Activated T-helper 1 cell treated with anti-CD3 and anti-CD28 coated beads, Interleukin-12 subunit alpha, Interleukin-12 subunit beta, Interleukin-2, Interleukin-4 antibody, amounts not matched to agents 30 ng/mL and 10 ng/mL and 1 ng/mL, durations not matched to agents 14 hours and 24 hours and 36 hours (primary cell): ENCODE measurements at places on chromosomes 2 and 18.
A peak's percentile ranks its signal among the peaks of the same experiment; 100 is the strongest.

- DNase-seq, result no peak
- no peaks in the 10 kb centered on the region for H3K36me3 ChIP-seq
- H3K4me3 ChIP-seq, result no peak overlapping the region
- no peaks in the 10 kb centered on the region for H3K4me1 ChIP-seq
- no peak overlapping the region for H3K27ac ChIP-seq
Measured at GRCh38 chr2:144971786-144972335, 451.9 kb upstream of the ZEB2 start.

DNA sequence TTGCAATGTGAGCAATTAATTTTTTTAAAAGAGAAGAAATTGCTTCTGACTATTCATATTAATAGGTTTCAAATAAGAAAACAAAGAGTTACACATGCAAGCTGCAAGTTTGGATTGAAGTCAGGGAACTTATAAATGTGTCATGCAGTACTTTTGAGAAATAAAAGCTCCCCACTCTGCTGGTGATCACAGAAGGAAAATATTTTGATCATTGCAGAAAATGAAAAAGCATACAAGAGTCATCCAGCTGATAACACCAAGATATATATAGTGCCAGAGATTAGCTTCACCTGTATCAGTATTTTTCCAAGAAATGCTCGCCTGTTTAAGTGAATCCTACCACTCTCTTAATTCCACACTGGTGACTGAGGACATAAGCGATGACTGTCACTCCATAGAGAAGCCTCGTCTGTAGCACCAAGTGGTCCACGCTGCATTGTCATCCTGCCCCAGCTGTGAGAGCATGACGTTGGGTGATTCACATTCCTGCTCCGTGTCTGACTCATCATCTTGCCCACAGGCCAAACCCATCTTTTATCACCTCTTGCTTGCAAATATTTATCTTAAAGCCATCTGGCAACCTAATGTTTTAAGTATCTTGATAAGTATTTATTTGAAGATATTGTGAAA, 178.0 kb downstream of the ASXL3 start:
- H3K27ac ChIP-seq, result no peak overlapping the region
- no peaks in the 10 kb centered on the region for H3K27me3 ChIP-seq
- no peak for DNase-seq

DNA sequence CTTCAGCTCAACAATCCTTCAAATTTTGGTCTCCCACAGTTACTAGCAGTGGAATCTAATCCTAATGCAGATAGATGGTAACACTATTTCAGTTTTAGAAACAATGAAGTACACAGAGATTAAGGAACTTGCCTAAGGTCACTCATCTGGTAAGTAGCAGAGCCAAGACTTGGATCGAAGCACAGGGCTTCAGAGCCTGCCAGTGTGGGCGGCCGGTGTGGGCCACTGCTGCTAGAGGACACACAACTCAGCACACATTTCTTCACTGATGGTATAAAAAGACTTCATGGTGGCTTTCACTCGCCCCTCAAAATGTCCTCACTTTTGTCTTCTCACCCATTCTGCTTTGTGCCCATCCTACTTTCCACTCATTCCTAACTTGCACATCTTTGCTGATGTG, 11.1 kb downstream of the C2orf74 start:
- no peak overlapping the region for H3K27ac ChIP-seq
- H3K4me3 ChIP-seq, result no peak overlapping the region
- no peak for DNase-seq
- peaks cover 4% of the 10 kb centered on the region for H3K36me3 ChIP-seq
- peaks cover 10% of the 10 kb centered on the region for H3K27me3 ChIP-seq

DNA sequence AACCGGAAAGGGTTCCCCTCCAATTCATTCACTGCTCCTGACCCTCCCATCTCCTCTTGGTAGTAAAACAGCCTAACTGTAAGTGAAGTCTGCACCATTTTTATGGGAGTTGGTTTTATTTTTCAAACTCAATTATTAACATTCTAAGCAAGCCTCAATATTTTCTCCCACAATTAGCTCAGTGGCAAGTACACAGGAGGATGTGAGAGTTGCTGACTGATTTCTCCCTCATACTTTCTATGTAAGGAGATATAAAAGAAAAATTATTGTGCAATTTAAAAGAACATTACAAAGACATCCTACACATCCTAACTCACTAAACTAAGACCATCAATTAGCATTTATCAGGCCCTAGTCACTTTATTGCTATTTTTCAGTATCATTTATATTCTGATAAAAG, 73.9 kb downstream of the PIAS2 start:
- peaks cover 11% of the 10 kb centered on the region for H3K36me3 ChIP-seq
- no peaks in the 10 kb centered on the region for H3K27me3 ChIP-seq
- H3K4me3 ChIP-seq, result no peak overlapping the region

GRCh38 chr2:160680974-160681373, 187.4 kb upstream of the RBMS1 start:
- no peaks in the 10 kb centered on the region for H3K36me3 ChIP-seq
- no peak overlapping the region for H3K27ac ChIP-seq
- DNase-seq, result no peak

- no peak overlapping the region for H3K27ac ChIP-seq
- no peaks in the 10 kb centered on the region for H3K36me3 ChIP-seq
- H3K4me3 ChIP-seq, result no peak overlapping the region
- H3K27me3 ChIP-seq, result peaks cover 25% of the 10 kb centered on the region
- DNase-seq, result no peak
Measured at GRCh38 chr18:54316071-54316820, 41.4 kb downstream of the STARD6 start.

DNA sequence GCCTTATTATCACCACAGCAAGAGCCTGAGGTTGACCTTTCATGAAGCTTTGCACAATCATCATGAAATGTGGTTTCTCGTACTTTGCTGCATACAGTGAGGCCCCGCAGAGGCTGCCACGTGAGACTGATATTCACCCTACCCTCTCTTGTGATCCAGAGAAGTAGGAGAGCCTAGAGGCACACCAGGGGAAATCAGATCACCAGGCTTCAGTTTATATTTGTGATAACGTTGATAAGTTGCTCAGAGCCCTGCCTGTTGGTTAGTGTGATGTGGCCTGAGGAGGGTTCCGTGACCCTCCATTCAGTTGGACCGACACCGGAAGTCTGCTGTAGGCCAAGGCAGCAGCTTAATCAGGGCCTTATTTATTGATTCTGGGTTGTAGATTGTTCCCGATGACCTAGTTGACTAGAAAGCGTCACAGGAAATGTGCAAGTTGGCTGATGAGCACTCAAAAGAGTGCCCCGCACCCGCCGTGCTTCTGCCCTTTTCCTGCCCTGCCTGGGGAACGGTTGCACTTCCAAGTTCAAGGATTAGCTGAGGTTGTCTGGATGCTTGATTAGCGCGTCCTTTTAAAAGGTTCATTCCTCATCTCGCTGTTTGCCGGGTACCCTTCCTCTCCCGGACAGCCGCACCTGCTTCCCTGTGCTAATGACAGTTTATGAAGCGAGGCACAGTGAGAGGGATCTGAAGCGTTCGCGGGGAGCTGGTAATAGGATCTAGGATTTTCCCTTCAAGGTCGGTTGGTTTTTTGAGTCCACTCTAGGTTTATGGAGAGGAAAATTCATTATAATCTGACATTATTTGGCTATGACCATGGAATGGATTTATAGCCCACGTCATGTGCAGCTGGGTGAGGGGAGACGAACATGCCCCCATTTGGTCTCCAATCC, 146.4 kb downstream of the SH3RF3 start:
- peaks cover 5% of the 10 kb centered on the region for H3K27me3 ChIP-seq
- H3K36me3 ChIP-seq, result no peaks in the 10 kb centered on the region
- DNase-seq, result no peak
- no peak overlapping the region for H3K4me3 ChIP-seq

DNA sequence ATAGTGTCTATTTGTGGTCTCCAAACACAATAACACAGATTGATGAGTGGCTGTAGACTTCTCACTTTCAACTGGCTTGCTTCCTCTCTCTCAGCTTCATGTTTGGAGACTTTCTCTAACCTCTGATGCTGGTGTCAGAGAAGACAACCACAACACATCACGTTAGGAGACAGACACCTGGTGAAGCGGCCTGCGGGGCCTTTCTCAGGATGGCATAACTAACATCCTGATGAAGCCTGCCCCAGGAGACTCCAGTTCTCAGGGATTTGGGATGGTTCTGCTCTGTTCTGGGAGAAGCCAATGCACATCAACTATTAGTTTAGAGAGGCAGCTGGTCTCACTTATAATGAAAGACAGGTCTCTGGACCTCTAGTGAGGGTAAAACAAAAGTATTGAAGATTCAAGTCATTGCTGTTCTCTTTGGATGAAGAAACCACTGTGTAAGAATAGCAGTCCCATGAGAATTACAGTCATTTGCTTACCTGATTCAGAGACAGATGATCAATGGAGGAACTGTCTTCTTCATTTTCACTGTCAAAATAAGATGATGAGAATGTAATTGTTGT, 2.0 kb downstream of the IL1A start:
- peaks cover 12% of the 10 kb centered on the region for H3K27me3 ChIP-seq
- no peak for DNase-seq
- H3K36me3 ChIP-seq, result peaks cover 10% of the 10 kb centered on the region
- H3K27ac ChIP-seq, result no peak overlapping the region

DNA sequence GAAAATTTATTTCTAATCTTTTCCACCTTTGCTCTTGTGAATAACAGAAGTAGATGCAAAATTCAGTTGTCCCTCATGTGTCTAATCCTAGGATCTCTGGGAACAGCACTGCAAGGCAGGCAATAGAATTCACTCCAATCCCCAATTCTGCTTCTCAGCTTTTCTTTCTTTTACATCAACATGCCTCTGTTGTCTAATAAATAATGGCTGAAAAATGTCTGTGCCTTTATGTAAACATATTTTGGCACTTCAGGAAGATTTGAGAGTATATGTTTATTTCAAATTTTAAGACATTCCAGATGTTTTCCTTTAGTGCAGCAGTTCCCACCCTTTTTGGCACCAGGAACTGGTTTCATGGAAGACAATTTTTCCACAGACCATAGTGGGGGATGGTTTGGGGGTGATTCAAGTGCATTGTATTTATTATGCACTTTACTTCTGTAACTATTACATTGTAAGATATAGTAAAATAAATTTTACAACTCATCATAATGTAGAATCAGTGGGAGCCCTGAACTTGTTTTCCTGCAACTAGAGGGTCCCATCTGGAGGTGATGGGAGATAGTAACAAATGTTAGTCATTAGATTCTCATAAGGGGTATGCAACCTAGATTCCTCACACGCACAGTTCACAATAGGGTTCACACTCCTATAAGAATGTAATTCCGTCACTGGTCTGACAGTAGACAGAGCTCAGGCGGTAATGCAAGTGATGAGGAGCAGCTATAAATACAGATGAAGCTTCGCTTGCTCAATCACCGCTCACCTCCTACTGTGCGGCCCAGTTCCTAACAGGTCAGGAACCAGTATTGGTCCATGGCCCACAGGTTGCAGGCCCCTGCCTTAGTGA, 590.3 kb upstream of the CNTNAP5 start:
- H3K4me1 ChIP-seq, result no peaks in the 10 kb centered on the region
- H3K36me3 ChIP-seq, result no peaks in the 10 kb centered on the region
- no peak for DNase-seq
- H3K27me3 ChIP-seq, result no peaks in the 10 kb centered on the region

DNA sequence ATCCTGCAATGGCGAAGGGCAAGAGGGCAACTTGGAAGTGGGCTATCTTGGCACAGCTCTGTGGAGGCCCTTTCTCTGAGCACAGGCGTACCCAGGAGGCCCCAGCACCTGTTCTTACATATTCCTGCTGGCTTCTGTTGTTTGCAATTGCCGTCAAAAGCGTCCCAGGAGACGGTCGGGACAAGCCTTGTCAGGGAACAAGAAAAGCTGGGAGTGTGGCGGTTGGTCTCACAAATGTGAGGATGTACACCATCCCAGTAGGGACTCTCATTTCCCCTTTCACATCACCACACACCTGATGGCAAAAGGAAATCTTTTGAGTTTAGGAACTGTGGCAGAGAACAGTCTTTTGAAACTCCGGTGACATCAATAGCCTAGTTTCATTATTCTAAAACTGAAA, 94.7 kb upstream of the EFEMP1 start:
- no peak overlapping the region for H3K4me3 ChIP-seq
- H3K36me3 ChIP-seq, result no peaks in the 10 kb centered on the region
- no peaks in the 10 kb centered on the region for H3K27me3 ChIP-seq

DNA sequence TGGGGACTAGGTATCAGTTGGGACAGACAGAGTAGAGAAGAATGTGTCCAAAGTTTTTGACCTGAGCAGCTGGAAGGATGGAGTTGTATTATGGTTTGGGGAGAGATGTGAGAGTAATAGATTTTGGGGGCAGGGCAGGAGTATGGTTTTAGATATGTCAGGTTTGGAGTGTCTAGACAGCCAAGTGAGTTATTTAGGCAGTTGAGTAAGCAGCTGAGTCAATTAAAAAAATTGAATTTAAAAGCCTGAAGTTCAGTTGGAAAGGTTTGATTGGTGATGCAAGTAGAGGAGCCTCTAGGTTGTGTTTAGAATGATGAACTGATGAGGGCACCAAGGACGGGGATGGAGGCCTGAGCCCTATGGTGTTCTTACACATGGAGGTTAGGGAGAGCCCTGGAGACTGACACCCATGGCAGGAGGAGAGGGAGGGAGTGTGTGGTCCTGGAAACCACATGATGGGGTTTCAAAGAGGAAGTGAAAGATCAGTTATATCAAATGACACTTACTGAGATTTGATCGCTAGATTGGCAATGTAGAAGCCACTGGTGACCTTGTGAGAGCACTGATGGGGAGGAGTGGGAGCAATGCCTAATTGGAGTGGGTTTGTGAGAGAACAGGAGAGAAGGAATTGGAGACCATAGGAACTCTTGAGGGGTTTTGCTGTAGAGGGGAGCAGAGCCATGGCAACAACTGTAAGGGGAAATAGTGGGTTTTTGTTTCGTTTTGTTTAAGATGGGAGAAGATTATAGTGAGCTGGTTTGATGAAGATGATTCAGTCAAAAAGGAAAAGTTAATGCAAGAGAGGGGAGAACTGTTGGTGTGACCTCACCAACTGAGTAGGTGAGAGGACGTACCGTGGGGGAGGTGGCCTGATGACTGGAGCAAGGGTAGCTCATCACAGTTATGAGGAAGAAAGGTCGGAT, 10.3 kb downstream of the ITGA6 start:
- peaks cover 46% of the 10 kb centered on the region for H3K4me1 ChIP-seq
- H3K27me3 ChIP-seq, result peaks cover 6% of the 10 kb centered on the region
- no peak overlapping the region for H3K27ac ChIP-seq
- peak; percentile 17 for DNase-seq

- H3K36me3 ChIP-seq, result no peaks in the 10 kb centered on the region
- no peak overlapping the region for H3K27ac ChIP-seq
- no peak for DNase-seq
Measured at GRCh38 chr2:217171874-217172273, 312.0 kb upstream of the TNP1 start.

GRCh38 chr18:35715139-35715538, 133.6 kb downstream of the GALNT1 start:
- H3K4me1 ChIP-seq, result no peaks in the 10 kb centered on the region
- no peak overlapping the region for H3K4me3 ChIP-seq
- no peaks in the 10 kb centered on the region for H3K27me3 ChIP-seq

DNA sequence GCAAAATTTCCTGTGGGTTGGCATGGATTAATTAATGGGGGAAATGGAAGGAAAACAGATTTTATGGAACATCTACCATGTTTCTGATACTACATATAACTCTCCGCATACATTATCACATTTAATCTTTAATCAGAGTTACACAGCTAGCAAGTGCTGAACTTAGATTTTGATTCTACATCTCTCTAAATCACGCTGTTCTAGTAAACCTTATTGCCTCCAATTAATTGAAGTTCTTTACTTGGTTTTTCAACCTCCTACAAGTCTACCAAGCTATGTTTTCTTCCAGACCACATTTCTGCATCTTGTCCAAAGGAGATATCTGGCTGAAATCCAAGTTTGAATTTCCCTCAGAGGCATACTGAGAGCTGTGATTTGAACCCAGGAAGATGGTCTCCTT, 125.8 kb upstream of the GAREM1 start:
- no peak overlapping the region for H3K27ac ChIP-seq
- no peaks in the 10 kb centered on the region for H3K27me3 ChIP-seq
- no peak overlapping the region for H3K4me3 ChIP-seq
- no peak for DNase-seq
- H3K4me1 ChIP-seq, result no peaks in the 10 kb centered on the region
- H3K36me3 ChIP-seq, result no peaks in the 10 kb centered on the region
